T-helper 9 cell (primary cell): ENCODE measurements at places on chromosomes 7 and 10.

DNA sequence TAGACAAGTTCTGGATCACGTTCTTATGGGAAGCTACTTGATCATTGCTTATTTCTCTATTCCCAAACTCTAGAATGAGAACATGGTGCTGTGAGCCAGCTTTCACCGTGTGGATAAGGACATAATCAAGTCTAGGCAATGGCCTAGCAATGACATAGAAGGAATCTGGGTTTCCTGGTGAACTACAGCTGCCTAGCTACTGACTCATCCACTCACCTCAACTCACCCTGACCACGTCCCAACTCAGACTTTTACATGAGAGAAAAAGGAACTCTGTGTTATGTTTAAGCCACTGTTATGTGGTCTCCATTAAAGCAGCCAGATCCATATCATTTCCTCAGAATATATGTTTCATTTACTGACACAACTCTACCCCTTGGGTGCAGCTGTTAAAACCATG is 18.8 kb upstream of the MET start:
- DNase-seq: no peak

DNA sequence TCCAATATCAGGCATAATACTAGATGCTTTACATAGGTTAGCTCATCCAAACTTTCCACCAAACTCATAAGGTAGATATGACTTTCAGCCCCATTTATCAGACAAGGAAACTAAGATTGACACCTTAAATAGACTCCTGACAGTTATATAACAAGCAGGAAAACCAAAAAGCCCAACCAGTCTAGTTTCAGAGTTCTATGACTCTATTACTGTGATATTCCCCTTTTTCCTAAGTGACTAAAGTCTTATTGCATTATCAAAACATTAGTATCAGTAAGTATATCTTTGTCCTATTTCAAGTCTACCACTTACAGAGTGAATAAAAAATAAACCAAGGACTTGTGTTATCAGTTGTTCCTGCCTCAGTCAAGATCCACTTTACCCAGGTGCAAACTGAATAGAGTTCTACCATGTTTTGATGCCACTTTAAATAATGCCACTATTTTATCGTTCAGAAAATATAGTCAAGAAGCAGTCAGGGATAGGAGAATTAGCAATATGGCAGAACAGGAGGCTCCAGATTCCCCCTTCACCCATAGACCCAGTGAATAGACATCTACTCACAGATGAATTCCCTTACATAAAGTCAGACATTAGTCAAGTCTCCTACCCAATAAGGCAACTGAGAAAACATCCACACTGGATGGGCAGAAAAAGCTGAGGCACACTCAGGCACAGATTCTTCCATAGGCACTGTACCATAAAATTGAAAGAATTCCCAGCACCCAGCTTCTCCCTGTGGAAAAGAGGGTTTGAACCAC is 74.1 kb downstream of the CRPPA start:
- DNase-seq: no peak

DNA sequence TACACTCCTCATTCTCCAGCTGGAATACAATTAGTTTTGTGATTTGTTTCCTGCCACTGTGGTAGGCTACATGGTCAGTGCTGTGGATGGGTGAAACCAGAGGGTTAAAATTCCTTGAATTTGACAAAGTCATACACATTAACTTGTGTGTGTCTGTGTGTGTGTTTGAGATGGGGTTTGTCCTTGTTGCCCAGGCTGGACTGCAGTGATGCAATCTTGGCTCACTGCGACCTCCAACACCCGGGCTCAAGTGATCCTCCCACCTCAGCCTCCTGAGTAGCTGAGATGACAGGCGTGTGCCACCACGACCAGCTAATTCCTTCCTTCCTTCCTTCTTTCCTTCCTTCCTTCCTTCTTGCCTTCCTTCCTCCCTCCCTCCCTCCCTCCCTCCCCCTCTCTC is 24.8 kb upstream of the GIMAP8 start:
- DNase-seq: no peak

DNA sequence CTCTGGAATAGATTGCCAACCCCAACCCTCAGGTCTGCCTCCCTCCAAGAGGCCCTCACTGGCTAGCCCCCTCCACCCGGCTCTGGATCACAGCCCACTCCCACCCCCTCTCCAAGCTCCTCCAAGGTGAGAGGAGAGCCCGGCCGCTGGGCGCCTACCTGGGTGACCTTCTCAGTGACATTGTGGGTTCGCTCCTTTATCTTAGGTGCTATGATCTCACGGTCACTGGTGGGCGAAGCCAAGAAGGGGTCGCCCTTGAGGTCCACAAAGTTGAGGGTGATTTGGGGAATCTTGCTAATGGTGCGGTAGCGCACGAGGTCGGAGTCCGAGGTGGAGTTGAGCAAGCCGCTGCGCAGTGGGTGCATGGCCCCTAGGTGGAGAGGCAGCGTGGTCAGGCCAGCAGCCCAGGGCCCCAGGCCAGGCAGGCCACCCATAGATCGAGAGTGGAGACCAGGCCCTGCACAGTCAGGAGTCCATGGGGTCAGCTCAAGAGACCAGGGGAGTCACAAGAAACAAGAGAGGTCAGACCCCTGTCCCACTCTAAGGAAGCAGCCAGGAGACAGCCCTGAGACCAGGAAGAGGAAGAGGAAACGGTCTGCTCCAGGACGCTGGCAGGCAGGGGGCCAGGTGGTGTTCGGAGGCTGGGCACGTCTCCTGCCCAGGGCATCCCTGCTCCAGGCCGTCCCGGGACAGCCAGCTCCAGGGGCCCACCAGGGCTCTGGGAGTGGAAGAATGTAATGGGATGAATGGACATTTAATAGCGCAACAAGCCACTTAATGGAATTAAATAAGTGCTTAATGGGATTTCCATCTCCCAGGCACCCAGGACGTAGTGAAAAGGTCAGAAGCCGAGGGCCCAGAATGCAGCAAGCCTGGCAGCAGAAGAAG is 20.7 kb downstream of the KCNH2 start:
- DNase-seq: no peak

DNA sequence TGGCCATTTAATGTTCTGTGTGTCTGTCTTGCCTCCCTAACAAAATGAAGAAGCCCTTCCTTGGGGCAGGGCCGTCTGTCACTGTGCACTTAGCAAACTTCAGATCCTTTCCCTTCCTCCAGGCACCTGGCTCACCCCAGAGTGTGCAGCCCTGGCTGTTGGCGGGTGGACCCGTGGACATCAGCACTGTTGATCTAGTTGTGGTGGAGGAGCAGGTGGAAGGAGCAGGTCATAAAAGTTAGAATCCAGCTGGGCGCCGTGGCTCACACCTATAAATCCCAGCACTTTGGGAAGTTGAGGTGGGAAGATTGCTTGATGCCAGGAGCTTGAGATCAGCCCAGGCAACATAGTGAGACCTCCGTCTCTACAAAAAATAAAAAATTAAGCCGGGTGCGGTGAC is 12.7 kb downstream of the RAB19 start:
- no peak for DNase-seq

DNA sequence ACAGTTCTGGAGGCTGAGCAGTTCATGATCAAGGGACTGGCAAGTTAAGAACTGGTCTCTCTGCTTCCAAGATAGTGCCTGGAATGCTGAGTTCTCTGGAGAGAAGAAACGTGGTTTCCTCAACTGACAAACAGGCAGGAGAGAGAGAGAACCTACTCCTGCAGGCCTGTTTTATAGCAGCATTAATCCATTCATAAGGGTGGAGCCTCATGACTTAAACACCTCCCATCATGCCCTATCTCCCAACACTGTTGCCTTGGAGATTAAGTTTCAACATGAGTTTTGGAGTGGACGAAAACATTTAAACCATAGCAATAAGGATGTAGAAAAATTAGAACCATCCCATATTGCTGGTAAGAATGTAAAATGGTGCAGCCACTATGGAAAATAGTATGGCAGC is 32.3 kb upstream of the IMMP2L start:
- no peak for DNase-seq

- no peak for DNase-seq
Measured at GRCh38 chr7:30751696-30752273, at the start of gene INMT. TSS of gene INMT (plus strand) at chr7:30752135. CDS start at chr7:30752151, 16 bp downstream.

GRCh38 chr7:105656922-105657521 is 75.7 kb upstream of the EFCAB10 start:
- DNase-seq: peak; percentile 70

GRCh38 chr10:3427950-3428354 is 255.4 kb upstream of the PITRM1 start:
- DNase-seq: no peak

- DNase-seq: no peak
Measured at GRCh38 chr7:117673839-117674238, 194.0 kb downstream of the CFTR start.

GRCh38 chr7:25863729-25864110 is 288.3 kb upstream of the NFE2L3 start:
- no peak for DNase-seq

DNA sequence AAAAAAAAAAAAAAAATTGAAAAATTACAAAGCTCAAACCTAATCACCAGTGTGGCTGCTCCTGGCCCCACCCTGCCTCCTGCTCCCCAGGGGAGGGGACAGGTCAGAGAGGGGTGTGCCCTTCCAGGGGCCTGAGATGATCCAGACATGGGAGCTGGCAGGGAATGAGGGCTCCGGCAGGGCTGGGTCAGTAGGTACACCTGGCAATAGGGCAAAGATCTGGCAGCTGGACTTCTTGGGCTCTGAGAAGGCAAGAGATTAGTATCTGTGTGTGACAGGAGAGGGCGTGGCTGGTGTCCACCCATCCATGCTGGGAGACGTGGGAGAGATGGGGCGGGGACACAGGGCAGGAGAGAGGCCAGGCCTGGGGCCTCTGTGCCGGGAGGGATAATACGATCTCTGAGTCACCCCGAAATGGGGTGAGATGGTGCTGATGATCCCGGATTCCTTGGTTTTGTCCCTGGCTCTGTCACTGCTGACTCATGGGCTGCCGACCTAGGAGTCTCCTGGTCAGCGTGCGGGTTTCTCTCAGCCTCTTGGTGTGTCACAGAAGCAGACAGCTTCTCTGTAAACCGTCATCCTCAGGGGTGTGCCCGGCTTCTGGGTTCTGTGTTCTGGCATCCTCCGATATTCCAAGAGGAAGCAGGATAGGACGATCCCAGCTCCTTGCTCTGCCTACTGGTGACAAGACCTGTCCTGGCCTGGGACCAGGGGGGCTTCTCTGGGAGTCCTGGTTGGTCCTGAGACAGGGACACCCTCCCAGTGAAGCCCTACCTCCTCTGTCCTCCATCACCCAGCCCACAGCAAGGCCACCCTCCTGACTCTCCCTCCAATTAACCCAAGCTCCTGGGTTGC is 8.2 kb upstream of the CLDN4 start:
- no peak for DNase-seq

GRCh38 chr7:80729591-80730320 is 91.3 kb downstream of the CD36 start:
- DNase-seq: no peak

GRCh38 chr10:3324612-3325038 is 152.0 kb upstream of the PITRM1 start:
- DNase-seq: no peak

DNA sequence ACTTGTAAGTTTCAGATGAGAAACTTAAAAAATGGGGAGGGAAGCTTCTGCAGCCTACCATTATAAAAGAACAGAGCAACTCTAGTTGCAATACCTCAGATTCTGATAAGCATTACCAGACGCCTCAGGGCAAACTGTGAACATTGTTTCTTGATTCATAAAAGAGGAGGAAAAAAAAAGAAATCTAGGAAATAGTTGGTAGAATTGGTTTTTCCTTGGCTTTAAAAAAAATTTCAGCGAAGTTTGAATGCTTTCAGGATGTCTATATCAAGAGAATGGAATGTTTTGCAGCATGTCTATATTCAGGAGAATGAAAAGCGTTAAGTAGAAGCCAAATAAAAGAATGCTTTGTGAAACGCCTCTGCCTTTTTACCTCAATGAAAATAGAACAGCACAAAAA is 17.5 kb upstream of the ANLN start:
- no peak for DNase-seq

GRCh38 chr10:47053081-47053798 is 142.0 kb downstream of the PTPN20 start:
- DNase-seq: no peak

- no peak for DNase-seq
Measured at GRCh38 chr7:40977533-40977932, 725.4 kb downstream of the INHBA start.

GRCh38 chr10:61877887-61878739 is 23.4 kb upstream of the ARID5B start:
- DNase-seq: no peak

- DNase-seq: no peak
Measured at GRCh38 chr10:43570971-43571370, 3.4 kb downstream of the ZNF239 start.

- no peak for DNase-seq
Measured at GRCh38 chr10:83990126-83990525, 149.2 kb upstream of the GHITM start.

- DNase-seq: no peak
Measured at GRCh38 chr10:1563028-1563427, 174.3 kb downstream of the ADARB2 start.

- no peak for DNase-seq
Measured at GRCh38 chr7:131011976-131012375, 278.0 kb upstream of the KLF14 start.

DNA sequence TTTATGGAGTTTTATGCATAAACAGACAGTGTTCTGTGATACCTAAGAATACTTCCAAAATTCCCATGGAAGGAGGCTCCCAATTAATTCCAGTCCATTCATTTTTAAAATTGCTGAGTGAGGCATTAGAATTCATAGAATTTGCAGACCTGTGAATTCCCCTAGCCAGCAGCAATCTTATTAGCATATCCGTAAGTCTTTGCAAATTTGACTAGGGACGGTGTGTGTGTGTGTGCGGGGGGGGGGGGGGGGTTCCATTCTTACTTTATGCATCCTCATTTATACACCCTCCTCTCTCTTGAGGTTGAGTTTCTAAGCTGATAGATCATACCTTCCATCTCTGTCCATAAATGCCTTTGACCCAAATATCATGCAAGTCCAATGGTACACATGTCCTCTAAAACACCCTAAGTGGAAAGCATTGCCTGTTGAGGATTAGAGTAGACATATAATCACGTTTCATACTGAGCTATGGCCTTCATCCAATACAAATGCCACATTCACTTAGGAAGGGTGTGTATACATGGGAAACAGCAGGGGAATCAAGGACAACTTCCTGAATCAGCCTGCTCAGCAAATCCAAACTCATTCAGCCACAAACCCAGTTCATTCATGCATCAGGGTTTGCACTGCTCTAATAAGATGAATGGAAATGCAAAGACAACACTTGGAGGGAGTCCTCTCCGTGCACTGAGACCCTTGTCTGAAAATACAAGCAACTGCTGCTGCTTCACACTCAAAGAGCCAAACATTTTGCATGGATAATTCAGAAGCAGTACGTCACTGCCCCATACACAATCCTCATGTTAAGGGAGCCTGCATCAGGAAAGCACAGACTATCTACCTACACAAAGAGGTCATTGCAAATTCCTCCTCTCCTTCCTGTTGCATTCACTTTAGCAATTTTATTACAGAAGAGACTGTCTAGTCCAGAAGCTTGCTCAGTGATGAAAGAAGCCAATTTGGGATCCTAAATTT is 350.8 kb downstream of the KCNMA1 start:
- no peak for DNase-seq

- DNase-seq: no peak
Measured at GRCh38 chr10:104802941-104803340, 161.9 kb downstream of the SORCS3 start.
